ENCODE measurements at places on chromosomes 7 and 10. TPM values are rescaled to one million over a fixed set of nuclear protein-coding genes. Genes with fewer than 3 reads are reported as not detected.

DNA sequence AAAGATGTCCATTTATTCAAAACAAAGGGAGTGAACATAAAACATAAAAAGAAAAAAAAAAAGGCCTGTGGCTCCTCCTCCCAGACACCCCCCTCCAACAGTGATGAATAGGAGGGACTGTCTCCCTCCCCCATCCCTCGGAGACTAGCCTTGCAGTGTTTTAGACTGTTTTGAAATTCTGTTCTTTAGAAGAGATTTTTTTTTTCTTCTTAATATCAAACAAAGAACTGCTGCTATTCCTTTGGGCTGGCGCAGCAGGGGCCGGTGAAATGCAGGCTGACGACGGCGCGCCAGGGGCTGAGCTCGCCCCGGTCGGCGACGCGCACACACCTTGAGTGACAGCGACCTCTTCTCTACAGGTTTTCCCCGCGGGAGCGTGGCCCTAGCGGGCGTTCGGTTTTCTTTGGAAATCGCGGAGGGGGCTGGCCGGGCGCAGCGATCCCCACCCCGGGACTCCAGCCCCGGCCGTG, at the start of gene LANCL2:
Gene LANCL2 (plus strand): TSS at position 133 of the 470 bp plus-strand sequence. CDS start 689 bp downstream, outside the sequence.
- H3K4me3 ChIP-seq, result peak within 1 kb of the TSS; percentile 100
- H3K27me3 ChIP-seq, result no peaks in the 10 kb centered on the region
- no peaks in the 10 kb centered on the region for H3K36me3 ChIP-seq
- H3K27ac ChIP-seq, result peak within 1 kb of the TSS; percentile 98
- DNase-seq, result peak; percentile 41
- H3K4me1 ChIP-seq, result peaks cover 25% of the 10 kb centered on the region

DNA sequence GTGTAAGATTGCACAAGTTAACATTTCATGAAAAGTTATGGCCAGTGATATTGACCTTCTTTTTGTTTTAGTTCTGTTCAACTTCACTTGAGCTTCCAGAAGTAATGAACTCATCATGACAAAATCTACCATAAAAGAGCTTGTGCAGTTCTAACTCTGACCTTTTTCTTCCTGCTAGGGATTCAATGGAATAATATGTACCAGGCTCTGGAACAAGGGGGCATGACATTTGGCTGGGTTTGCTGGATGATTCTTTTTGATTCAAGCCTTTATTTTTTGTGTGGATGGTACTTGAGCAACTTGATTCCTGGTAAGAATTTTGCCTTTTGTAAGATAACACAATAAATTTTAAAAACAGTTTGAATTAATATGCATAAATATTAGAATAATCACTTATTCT, 205.0 kb downstream of the ABCA13 start:
- no peaks in the 10 kb centered on the region for H3K36me3 ChIP-seq
- no peaks in the 10 kb centered on the region for H3K27me3 ChIP-seq
- DNase-seq, result no peak
- H3K4me1 ChIP-seq, result no peaks in the 10 kb centered on the region
- no peak overlapping the region for H3K27ac ChIP-seq

GRCh38 chr7:45088146-45088701, 545 bp downstream of the NACAD start:
- H3K27ac ChIP-seq, result no peak overlapping the region
- no peak for DNase-seq
- no peaks in the 10 kb centered on the region for H3K36me3 ChIP-seq
- H3K27me3 ChIP-seq, result peaks cover 8% of the 10 kb centered on the region

- no peaks in the 10 kb centered on the region for H3K4me1 ChIP-seq
- no peak for DNase-seq
- peaks cover 5% of the 10 kb centered on the region for H3K36me3 ChIP-seq
- no peak overlapping the region for H3K4me3 ChIP-seq
- peak overlapping the region; percentile 41 for H3K27ac ChIP-seq
Observed at GRCh38 chr7:157405501-157405900, 68.7 kb downstream of the DNAJB6 start.

DNA sequence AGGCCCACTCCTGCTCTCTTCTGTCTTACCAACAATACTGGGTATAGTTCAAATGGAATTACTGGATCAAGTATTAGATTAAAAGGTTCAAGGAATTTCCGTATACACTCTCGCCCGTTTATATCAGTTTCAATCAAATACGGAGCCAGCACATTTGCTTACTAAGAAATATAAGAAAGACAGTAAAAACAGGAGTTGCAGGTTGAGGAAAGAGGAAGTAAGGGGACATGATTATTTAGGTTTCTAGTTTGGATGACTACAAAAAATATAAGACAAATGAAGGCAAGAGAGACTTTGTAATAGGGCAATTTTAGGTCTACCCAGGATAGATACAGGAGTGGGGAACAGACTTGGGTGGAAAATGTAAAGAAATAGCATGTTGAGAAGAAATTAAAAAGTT, 109.9 kb upstream of the ABI1 start:
- no peaks in the 10 kb centered on the region for H3K4me1 ChIP-seq
- H3K27ac ChIP-seq, result no peak overlapping the region
- no peaks in the 10 kb centered on the region for H3K36me3 ChIP-seq
- no peak overlapping the region for H3K4me3 ChIP-seq
- no peaks in the 10 kb centered on the region for H3K27me3 ChIP-seq
- no peak for DNase-seq

DNA sequence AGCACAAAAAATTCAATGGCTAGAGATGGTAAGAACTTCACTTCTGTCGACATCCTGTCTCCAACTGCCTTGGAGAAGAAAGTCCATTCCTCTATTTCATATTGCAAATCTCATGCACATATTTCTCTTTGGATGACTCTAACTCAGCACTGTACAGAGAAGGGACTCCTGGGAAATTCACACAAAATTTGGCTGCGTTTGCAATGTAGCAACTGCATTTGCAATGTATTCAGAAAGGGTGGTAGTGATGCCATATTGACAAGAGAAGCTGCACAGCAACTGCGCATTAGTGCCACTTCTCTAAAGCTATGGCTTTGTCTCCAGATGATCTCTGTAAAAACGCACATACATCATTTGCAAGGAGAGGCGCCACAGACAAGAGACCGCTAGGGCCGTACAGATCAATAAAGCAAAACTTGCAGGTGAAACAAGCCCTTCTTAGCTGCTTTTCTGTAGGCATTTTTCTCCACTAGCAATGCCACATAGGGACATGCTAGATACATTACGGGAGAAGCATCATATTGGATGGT, 389.5 kb downstream of the TCERG1L start:
- H3K4me1 ChIP-seq, result no peaks in the 10 kb centered on the region
- no peaks in the 10 kb centered on the region for H3K36me3 ChIP-seq
- H3K4me3 ChIP-seq, result no peak overlapping the region
- no peak overlapping the region for H3K27ac ChIP-seq

DNA sequence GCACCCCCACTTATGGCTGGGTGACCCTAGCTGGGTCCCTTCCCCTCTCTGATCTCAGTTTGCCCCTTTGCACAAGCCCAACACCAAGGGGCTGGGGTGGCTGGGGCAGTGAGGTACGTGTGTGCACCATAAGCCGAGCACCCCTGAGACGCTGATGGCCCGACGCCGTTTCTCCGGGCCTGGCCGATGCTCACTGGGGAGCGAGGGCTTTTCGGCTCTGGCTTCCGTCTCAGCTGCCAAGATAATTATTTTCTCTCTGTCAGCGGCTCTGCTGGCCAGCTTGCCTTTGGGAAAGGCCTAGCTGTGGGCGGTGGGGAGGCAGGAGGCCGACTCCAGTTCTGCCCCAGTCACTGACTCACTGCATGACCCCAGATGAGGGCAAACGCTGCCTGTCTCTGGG, 91.0 kb downstream of the ZMIZ1 start:
- H3K4me3 ChIP-seq, result no peak overlapping the region
- no peaks in the 10 kb centered on the region for H3K4me1 ChIP-seq
- no peak overlapping the region for H3K27ac ChIP-seq
- no peaks in the 10 kb centered on the region for H3K36me3 ChIP-seq
- DNase-seq, result no peak

DNA sequence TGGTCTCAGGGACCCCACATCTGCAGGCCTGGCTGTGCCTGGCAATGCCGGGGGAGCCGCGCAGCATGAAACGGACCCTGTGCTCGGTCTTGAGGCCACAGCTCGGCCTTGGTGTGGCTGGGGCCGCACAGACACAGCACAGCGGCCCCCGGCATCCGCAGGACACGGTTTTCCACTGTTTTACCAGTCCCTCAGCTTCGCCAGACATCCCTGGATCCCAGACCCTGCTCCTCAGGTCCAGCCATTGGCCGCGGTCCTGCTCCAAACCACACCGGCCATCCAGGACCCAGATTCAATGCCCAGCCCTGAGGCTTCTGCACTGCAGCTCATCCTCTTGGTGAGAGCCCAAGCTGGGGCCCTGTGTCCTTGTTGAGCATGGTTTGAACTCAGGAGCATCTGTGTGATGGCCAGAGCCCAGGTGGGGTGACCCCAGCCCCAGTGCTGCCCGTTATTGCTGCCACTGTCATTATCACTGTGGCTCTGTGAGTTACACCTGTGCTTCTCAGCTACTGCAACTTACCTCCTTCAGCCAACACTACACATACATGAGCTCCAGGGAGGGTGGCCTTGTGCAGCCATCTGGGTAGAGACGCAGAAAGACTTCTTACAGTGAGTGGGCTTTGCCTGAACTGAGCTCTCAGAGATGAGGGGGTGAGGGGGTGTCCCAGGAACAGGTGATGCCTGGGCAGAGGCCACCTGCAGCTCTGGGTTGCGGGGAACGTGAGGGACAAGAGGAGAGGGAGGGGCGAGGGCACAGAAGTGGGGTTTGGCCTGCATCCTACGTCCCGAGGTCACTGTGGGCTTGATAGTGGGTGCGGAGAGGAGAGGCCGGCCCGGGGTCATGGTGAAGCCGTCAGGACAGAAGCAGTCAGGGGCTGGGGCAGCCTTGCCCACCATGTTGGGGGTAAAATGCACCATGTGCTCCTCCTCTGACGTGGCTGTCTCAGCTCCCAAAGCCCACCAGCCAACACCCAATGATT, 567.6 kb downstream of the PTPRN2 start:
- H3K27ac ChIP-seq, result no peak overlapping the region
- H3K27me3 ChIP-seq, result no peaks in the 10 kb centered on the region
- DNase-seq, result no peak
- no peak overlapping the region for H3K4me3 ChIP-seq
- no peaks in the 10 kb centered on the region for H3K4me1 ChIP-seq

DNA sequence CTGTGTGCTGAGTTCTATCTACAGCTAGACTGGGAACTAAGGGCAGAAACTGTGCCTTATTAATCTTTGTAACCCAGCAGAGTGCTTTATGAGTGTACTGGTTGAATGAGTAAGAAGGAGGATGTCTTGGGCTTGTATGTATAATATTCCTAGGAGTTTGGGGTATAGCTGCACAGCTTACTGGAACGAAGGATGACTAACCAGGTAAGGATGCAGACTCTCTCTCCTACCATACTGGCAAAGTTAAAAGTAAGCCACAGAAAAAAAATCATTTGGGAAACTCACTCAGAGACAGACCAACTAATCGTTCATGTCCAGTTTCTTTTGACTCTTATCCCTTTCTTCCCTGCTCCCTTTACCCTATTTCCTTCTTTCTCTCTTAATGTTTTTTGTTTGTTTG, 1.4 kb upstream of the DHTKD1 start:
- peaks cover 7% of the 10 kb centered on the region for H3K4me1 ChIP-seq
- no peak overlapping the region for H3K4me3 ChIP-seq
- no peak for DNase-seq
- H3K27me3 ChIP-seq, result no peaks in the 10 kb centered on the region

DNA sequence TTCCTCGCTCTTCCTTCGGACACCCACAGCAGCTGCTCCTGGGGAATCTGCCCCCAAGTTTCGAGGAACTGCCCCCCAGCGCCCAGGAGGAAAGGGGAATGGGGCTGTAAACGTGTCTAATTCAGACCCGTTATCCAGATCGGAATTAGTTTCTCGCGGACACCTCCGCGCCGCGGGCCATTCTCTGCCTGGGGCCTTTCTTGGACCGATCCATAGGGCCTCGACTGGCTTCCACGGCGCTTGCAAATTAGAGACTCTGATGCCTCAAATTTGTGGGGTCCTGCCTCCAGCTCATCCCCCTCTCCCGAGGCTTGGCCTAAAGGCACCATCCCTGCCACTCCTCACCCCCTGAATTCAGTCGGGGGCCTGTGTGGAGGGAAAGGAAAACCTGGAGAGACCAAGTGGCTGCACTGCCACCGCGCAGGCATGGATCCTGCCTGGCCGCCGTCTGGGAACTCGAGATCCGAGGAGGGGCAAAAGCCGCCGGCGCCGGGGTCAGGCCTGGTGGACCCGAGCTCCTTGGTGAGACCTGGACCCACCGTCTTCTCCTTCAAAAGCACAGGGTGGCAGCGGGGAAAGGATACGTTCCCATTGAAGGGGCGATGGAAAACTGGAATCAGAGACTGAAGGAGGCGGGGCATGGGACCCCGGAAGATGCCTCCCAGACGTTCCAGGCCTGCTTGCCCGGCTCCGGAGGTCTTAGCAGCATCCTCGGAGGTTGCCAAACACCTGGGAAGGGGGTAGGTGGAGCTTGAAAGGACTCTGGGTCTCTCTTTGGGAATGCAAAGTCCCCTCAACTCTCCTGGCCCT, 13.7 kb downstream of the LBX1 start:
- peaks cover 74% of the 10 kb centered on the region for H3K27me3 ChIP-seq
- H3K36me3 ChIP-seq, result no peaks in the 10 kb centered on the region
- no peak overlapping the region for H3K4me3 ChIP-seq
- H3K4me1 ChIP-seq, result peaks cover 40% of the 10 kb centered on the region
- no peak overlapping the region for H3K27ac ChIP-seq

DNA sequence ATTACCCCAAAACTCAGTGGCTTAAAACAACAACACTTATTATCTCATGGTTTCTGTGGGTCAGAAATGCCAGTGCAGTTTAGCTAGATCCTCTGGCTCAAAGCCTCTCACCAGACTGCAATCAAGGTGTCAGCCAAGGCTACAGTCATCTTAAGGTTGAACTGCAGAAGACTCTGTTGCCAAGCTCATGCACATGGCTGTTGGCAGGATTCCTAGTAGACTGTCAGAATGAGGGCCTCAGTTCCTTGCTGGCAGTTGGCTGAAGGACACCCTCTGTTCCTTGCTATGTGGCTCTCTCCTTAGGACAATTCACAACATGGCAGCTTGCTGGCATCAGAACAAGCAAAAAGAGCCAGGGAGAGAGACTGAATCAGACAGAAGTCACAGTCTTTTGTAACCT, 34.7 kb downstream of the TOMM7 start:
- no peaks in the 10 kb centered on the region for H3K4me1 ChIP-seq
- no peaks in the 10 kb centered on the region for H3K36me3 ChIP-seq
- H3K27ac ChIP-seq, result no peak overlapping the region
- no peak for DNase-seq
- H3K4me3 ChIP-seq, result no peak overlapping the region

GRCh38 chr10:60206735-60207134, 182.9 kb downstream of the ANK3 start:
- no peak overlapping the region for H3K4me3 ChIP-seq
- peaks cover 13% of the 10 kb centered on the region for H3K4me1 ChIP-seq
- no peak overlapping the region for H3K27ac ChIP-seq
- H3K36me3 ChIP-seq, result peaks cover 3% of the 10 kb centered on the region

DNA sequence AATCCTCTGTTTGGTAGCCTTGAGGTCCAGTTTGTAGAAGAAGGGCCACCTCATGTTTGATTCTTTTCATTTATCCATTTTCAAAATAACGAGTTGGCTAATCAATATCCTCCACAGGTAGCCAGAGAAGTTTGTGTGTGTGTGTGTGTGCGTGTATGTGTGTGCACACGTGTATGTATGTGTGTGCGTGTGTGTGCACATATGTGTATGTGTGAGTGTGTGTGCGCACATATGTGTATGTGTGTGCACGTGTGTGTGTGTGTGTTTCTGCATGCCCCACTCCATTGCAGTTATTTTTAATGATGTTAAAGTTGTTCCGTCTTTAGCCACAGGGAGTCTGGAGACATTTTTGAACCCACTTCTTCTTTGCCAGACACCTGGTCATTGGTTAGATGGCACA, 112.8 kb upstream of the PRKCQ start:
- H3K27me3 ChIP-seq, result no peaks in the 10 kb centered on the region
- no peak for DNase-seq

LRCH4 gene
- 153 TPM for polyA plus RNA-seq

HOXA13 gene
- polyA plus RNA-seq, result not detected

NEBL gene
- polyA plus RNA-seq, result not detected

DRGX gene
- not detected for polyA plus RNA-seq

ACTL6B gene
- not detected for polyA plus RNA-seq

CDHR1 gene
- 1.4 TPM for polyA plus RNA-seq
